H1 (cell line): ENCODE measurements at places on chromosomes 3 and 15. TPM values are rescaled to one million over a fixed set of nuclear protein-coding genes. Genes with fewer than 3 reads are reported as not detected.

GRCh38 chr3:31525532-31525931 is 7.2 kb upstream of the STT3B start:
- H3K4me3 ChIP-seq: no peak overlapping the region
- H3K36me3 ChIP-seq: no peaks in the 10 kb centered on the region

DNA sequence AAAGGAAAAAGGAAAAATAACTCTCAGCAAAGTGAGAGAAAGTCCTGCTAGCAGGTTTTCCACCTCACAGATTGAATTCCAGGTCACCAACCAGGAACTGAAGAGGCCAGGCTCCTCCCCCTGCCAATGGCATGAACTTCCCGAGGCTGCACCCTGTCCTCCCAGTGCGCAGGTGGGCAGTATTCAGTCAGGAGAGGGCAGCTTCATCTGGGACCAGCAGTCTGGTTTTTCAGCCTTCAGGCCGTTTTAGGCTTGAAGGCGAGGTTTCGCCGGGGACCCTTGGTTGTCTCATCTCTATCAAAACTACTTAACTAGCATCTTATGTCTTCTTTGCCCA is 41.2 kb downstream of the TRAT1 start:
- H3K4me3 ChIP-seq: no peak overlapping the region
- H3K27me3 ChIP-seq: no peaks in the 10 kb centered on the region

- no peak overlapping the region for H3K27ac ChIP-seq
- no peaks in the 10 kb centered on the region for H3K36me3 ChIP-seq
- 0 out of 2 replicates have a peak, but pooled peaks cover 5% of the 10 kb centered on the region for H3K4me1 ChIP-seq
- H3K27me3 ChIP-seq: peaks cover 3% of the 10 kb centered on the region; the same call in 1 of the 2 replicates
Measured at GRCh38 chr15:55289011-55289745, 435 bp downstream of the RAB27A start.

- H3K4me1 ChIP-seq: no peaks in the 10 kb centered on the region
- H3K27ac ChIP-seq: no peak overlapping the region
- DNase-seq: peak; percentile 80
- H3K4me3 ChIP-seq: no peak overlapping the region
Measured at GRCh38 chr3:149480326-149481017, 6.0 kb downstream of the TM4SF4 start.

DNA sequence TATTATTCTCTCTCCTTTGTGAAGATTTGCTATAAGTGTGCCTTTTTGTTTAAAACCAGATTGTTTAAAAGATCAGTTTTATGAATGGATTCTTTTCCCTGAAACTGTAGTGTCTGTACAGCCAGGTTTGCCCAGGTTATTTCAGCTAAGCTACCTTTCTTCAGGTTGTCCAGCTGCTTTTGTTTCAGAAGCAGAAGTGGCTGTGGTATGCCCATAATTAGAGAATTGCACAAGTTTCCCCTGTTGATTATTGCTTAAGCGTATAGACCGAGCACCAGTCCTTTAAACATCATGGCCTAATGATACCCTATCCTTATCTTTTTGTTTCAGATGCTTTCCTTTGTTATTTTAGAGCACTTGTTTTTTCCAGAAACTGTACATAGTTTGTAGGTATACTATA is 10.2 kb downstream of the ASB7 start:
- DNase-seq: no peak
- no peaks in the 10 kb centered on the region for H3K4me1 ChIP-seq
- H3K27ac ChIP-seq: no peak overlapping the region
- H3K36me3 ChIP-seq: peaks cover 26% of the 10 kb centered on the region
- H3K27me3 ChIP-seq: no peaks in the 10 kb centered on the region
- H3K4me3 ChIP-seq: no peak overlapping the region

- H3K36me3 ChIP-seq: no peaks in the 10 kb centered on the region
- H3K4me3 ChIP-seq: no peak overlapping the region
Measured at GRCh38 chr15:65343374-65343981, 34.3 kb downstream of the IGDCC3 start.

DNA sequence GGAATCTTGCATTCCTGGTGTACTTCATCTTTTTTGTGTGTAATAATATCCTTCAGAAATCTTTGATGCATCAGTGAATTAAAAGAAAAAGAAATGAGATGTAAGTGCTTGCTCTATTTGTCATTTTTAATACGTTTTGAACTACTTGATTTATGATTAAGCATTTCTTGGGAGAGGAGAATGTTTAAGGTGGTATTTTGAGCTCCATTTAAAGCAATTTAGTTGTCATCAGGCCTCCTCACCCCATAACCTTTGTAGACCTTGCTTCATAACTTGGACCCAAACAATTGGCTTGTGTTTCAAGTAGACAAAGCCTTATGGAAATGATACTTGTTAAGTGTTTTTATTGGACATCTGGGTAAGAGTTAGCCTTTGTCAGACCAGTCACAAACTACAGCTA is 87.1 kb upstream of the VEPH1 start:
- DNase-seq: no peak
- H3K27ac ChIP-seq: no peak overlapping the region
- H3K36me3 ChIP-seq: no peaks in the 10 kb centered on the region
- no peaks in the 10 kb centered on the region for H3K27me3 ChIP-seq
- H3K4me1 ChIP-seq: no peaks in the 10 kb centered on the region

- H3K27me3 ChIP-seq: no peaks in the 10 kb centered on the region
- H3K4me3 ChIP-seq: no peak overlapping the region
- no peak overlapping the region for H3K27ac ChIP-seq
- no peak for DNase-seq
- H3K36me3 ChIP-seq: no peaks in the 10 kb centered on the region
- H3K4me1 ChIP-seq: no peaks in the 10 kb centered on the region; the same call in 1 of the 2 replicates
Measured at GRCh38 chr3:149468504-149469212, 5.8 kb upstream of the TM4SF4 start.

GRCh38 chr15:44261007-44261706 is 27.4 kb upstream of the GOLM2 start:
- H3K4me1 ChIP-seq: no peaks in the 10 kb centered on the region
- H3K36me3 ChIP-seq: no peaks in the 10 kb centered on the region
- peak; percentile 23 for DNase-seq

DNA sequence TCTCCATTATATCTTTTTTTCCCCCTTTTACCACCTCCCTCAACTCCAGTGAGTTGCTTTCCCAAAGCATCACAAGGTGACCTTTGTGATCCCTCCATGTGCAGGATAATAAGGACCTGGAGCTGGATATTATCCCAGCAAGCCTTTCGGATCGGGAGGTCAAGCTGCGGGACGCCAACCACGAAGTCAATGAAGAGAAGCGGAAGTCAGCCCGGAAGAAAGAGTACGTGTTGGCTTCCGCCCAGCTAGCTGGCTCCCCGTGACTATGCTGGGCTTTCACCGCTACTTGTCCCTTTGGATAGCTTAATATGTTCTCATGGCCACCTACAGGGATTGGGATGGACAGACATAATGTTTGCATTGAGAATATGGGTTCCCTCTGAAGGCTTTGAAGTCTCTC is 273.7 kb upstream of the UMPS start:
- DNase-seq: no peak
- H3K36me3 ChIP-seq: no peaks in the 10 kb centered on the region
- no peak overlapping the region for H3K4me3 ChIP-seq
- H3K27me3 ChIP-seq: no peaks in the 10 kb centered on the region
- H3K27ac ChIP-seq: no peak overlapping the region

The MESP2 gene
- total RNA-seq: 0.35 and 0.38 TPM in 2 replicates

DNA sequence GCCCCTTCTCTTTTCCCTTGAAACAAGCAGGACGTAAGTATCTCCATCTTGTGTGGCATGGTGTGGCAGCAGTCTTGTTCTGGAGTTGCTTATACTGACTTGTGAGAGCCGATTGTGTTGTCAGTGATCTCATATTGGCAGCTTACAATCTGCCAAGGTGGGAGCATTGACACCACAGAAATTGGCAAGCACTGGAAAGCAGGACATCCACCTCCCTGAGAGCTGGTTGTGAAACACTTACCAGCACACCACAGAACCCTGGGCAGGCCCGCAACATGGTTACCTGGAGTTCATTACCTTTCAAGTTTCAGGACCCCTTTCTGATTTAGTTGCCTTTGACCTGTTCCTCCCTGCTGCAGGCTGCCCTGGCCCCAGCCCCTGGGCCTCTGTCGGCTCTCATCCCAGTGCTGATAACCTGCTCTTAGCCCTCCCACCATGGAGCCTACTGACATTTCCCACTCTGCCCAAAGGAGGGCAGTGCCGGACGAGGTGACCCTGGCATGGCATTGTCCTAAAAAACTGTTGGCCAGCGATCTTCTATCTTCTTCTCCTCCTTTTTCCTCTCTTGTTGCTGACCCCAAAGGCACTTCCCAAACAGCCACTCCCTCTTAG is 10.6 kb upstream of the ATP2B2 start:
- no peak for DNase-seq
- no peak overlapping the region for H3K27ac ChIP-seq
- H3K4me3 ChIP-seq: no peak overlapping the region
- no peaks in the 10 kb centered on the region for H3K27me3 ChIP-seq

DNA sequence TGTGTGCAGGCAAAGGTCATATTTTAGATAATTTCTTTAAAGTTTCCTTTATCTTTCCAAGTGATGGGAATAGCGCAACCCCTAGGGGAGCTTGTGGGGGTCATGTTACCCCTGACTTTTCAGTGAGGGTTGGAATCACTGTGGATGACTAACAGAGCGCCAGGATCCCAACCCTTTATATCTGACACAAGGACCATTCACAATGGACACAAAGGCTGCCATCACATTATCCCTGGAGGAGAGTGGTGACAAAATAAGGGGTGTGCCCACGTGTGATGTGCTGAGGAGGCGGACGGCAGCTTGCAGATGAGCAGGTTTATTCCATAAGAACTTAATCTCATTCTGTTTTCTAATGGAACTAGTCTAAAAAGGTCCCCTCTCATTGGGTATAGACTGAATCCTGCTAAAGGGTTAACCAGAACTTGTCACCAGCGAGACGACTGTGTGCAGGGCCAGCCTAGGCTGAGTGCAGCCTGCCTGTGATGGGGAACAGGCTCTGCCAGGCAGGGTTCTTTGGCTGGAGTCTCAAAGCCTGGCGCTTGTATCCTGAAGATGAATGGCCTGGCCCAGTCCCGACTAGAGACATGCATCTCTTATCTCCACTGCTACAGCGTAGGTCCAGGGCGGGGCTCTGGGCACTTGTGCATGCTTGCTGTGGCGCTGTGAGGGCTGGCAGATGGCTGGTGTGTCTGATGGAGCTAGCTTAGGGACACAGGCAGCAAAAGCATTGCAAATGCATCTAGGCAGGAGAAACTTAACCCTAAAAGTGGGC is 50.2 kb downstream of the CHDH start:
- H3K27ac ChIP-seq: no peak overlapping the region
- H3K27me3 ChIP-seq: no peaks in the 10 kb centered on the region
- H3K36me3 ChIP-seq: no peaks in the 10 kb centered on the region
- H3K4me3 ChIP-seq: no peak overlapping the region
- no peaks in the 10 kb centered on the region; the same call in 1 of the 2 replicates for H3K4me1 ChIP-seq
- DNase-seq: no peak

DNA sequence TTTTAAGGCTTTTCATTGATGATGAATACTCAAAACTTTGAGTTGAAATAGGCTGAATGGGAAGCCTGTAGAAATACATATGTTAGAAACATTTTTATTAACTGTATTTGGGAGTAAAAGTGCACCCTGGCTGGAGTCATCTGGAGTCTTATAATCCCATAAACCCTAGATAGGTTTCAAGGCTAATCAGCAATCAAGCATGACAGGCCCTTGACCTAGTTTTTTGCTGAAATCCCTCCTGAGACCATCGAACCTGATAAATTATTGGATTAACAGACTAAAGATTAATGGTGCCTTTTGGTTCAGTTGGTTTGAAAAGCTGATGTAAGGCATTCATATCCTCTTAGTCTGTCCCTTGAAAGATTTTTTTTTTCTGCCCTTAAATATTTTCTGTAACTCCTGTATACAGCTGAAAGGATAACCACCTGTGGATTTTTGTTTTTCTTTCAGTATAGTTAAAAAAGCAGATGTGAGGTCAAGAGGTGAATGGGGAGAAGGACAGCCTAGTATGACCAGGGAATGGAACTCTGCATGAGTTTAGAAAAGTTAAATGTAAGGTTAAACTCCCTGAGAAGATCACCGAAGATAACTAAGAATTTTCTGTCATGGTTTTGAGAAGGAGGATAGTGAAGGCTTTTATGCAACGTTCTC is 69.4 kb upstream of the STXBP5L start:
- DNase-seq: no peak
- H3K27me3 ChIP-seq: no peaks in the 10 kb centered on the region
- peaks cover 3% of the 10 kb centered on the region; the same call in 1 of the 2 replicates for H3K4me1 ChIP-seq
